Ovary (tissue), 10 donors: ENCODE measurements at places on chromosomes 1 and 21. TPM values are rescaled to one million over a fixed set of nuclear protein-coding genes. Genes with fewer than 3 reads are reported as not detected.

BLZF1 gene
- 19.7 TPM for total RNA-seq

FCER1G gene
- total RNA-seq: 29.4 TPM

DNA sequence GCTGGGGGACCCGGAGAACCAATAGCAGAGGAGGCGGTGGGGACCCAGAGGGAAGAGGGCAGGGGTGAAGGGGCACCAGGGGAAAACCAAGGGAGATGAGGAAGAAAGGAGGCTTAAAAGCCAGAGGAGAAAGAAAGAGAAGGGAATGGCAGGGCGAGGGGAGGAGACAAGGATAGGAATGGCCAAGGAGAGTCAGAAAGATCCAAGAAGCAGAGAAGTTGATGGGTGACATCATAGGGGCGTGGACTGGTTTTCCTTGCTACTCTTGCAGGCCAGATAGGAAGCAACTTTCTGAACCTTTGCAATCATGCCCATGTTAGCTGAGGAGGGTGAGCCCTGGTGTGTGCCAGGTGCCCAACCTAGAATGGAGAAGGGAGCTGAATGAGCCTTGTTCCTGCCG, 5.4 kb downstream of the NPR1 start:
- no peak for DNase-seq

DNA sequence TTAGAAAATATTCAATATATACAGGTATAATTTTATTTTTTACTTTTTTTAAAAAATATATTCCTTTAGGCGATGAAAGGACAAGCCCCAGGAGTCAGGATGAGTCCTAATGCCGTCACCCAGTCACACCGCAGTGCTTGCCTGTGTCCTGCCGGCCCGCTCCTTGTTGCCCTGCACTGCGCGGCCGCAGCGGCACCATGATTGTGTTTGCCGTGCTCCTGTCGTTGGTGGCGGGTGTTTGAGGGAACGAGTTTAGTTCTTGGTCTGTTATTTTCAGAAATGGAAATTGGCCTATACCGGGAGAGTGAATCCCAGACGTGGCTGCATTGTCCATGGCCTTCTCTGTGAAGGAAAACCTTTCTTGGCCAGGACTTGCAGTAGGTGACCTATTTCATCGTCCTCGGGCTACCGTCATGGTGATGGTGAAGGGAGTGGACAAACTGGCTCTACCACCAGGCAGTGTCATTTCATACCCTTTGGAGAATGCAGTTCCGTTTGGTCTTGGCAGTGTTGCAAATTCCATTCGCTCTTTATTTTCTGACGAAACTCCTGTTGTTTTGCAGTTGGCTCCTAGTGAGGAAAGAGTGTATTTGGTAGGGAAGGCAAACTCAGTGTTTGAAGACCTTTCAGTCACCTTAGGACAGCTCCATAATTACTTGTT, 45.9 kb upstream of the CRB1 start:
- DNase-seq: no peak

- no peak for DNase-seq
These were observed 22.3 kb downstream of the NECAP2 start for GRCh38 chr1:16462773-16463330.
